ENCODE measurements at places on chromosomes 3 and 15.
A peak's percentile ranks its signal among the peaks of the same experiment; 100 is the strongest.

DNA sequence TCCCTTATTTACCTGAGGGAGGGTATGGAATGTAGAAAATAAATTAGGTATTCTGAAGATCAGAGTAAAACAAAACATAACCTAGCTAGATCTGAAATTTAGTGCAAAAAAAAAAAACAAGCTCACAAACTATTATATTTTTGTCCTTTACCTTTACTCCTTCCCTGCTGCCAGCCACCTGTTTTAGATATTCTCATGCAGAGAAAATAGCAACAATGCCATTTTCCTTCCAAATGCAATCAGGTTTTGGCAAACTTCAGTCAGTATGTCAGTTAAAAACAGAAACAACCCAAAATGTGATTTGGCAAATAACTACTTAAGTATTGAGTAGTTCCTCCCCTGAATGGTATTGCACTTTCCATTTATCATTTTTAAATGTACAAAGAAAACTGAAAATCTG, 35.8 kb downstream of the PEAK1 start:
- no peak for DNase-seq

DNA sequence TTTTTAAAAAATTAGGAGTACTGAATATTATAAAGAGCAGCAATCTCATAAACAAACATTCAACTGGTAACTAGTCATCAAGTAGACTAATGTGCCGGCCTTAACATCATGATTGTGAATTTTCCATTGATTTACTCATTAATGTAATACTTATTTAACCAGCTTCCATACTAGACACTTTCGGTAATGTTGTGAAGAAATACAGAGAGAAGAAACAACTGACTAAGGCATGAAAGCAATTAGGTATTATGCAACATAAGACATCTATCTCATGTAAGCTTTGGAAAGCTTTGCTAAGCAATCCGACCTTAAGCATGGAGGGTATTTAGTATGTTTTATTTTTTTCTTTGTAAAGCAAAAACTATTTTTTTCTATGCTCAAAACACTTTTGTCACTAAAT, 108.0 kb downstream of the IL1RAP start:
- DNase-seq, result no peak

GRCh38 chr15:52340093-52340492, 44.5 kb upstream of the MYO5C start:
- no peak for DNase-seq

DNA sequence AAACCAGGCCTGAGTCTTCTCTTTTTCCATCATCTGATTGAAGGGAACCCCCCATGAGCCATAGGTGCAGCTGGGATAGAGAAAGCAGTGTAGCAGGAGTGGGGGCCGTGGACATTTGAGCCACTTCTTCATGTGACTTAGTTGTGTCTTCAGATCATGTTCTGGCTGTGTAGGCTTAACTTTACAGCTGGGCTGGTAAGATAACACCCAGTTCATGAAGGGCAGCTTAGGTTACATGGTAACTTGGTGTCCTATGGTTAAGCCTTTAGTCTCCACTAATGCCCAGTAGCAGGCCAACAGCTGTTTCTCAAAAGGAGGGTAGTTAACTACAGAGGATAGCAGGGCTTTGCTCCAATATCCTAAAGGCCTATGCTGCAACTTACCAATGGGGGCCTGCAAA, 11.4 kb upstream of the SNRPN start:
- DNase-seq, result no peak

DNA sequence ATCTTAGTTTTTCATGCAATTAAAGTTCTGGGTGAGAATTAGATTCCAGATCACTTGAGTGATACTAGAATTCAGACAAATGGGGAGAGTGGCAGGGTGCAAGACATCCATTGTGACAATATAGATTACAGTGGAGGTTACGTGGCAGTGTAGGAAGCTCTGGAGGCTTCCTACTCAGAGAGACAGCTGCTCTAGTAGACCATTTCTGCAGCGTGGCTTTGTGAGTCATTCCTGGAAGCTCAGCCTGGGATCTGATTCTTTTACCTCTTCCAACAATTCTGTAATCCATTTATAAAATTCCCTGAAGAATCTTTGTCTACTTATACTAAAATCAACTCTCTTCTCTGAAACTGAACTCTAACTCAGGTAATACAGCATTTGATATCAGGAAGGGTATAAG, 90.4 kb upstream of the ASB14 start:
- DNase-seq, result peak; percentile 33

DNA sequence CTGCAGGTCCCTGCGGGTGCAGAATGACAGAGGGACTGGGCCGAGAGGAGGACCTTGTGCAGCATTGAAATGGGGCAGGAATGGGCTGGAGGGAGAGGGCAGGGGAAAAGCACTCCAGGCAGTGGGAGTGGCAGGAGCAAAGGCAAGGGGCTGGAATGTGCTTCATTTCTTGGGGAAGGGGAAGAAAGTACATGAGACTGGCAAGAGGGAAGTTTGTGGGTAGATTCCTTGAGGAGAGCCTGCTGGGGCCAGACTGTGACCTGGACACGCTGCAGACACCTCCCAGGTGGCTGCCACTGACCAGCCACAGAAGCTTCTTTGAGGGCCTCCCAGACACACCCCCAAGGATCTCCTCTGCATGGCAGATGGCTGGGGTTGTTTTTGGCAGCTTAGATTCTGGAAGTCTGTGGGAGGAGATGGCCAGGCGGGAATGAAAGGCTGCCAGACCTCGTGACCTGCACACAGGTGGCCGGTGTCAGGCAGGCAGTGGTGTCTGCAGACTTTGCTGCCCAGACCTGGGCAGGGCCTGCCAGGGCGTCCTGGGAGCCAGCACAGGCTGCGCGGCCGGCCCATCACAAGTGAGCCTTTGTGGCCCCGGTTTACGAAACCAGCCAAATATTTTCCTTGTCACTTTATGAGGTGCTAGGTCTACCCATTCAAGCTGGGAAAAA, 53.1 kb downstream of the SPSB4 start:
- DNase-seq, result no peak

- no peak for DNase-seq
Measured at GRCh38 chr3:124402791-124403190, 327.5 kb upstream of the UMPS start.

DNA sequence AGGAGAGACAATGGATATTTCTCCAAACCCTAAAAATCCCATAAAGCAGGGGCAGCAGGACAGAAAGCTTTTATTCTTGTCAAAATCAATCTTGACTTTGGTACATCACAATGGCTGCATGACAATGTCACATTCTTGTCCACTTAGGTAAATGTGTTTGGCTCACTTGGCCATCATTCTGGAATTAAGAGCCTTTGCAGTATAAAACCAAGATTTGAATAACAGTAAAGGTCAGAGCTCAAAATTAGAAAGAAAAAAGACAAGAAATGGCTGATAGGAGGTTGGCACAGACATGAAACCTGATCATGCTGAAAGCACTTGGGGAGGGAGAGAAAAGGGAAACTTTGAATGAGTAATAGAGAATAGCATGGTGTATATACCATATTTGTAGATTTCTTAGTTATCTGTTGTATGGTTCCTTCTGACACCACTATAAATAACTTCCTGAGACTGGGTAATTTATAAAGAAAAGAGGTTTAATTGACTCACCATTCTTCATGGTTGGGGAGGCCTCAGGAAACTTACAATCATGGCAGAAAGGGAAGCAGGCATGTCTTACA, 158.5 kb upstream of the SGO1 start:
- DNase-seq, result no peak

GRCh38 chr3:133038089-133038730, at the start of gene TMEM108:
TSS of gene TMEM108 (plus strand) at chr3:133038391.
- DNase-seq, result peak; percentile 36

- no peak for DNase-seq
Measured at GRCh38 chr3:94176988-94177745, 114.3 kb downstream of the NSUN3 start.
